IPS DF 19.7 (cell line): ENCODE measurements at places on chromosomes 2 and 18.

GRCh38 chr2:112897624-112897978 lies 13.4 kb upstream of the IL37 start:
- DNase-seq = no peak

GRCh38 chr18:74249181-74249968 lies 42.4 kb downstream of the CYB5A start:
- no peak for DNase-seq

- no peak for DNase-seq
Measured at GRCh38 chr18:75527848-75528685, 100.6 kb upstream of the SMIM21 start.

- DNase-seq = no peak
Measured at GRCh38 chr2:165899311-165899710, 54.3 kb downstream of the TTC21B start.

DNA sequence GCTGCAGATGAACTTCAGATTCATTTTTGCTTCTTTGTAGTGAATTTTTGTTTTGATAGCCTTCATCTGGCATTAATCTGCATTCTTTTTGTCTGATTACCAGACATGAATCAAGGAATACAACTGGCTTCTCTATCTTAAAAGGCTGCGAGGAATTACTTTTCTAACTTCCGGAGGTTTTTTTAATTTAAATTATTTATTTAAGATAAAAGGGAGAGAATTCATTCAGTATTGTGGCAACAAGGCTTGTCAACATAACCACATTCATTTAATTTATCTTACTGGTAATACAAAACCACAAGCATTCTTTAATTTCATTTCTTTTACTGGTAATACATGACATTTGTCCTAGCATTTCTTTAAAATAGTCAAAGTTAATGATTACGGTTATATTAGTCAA lies 36.0 kb downstream of the CSRNP3 start:
- no peak for DNase-seq

- no peak for DNase-seq
Measured at GRCh38 chr2:237309416-237309815, 104.5 kb downstream of the COL6A3 start.

GRCh38 chr18:71105078-71105819 lies 816.4 kb downstream of the SOCS6 start:
- no peak for DNase-seq

- DNase-seq = no peak
Measured at GRCh38 chr2:14647714-14648113, 15.2 kb downstream of the LRATD1 start.

DNA sequence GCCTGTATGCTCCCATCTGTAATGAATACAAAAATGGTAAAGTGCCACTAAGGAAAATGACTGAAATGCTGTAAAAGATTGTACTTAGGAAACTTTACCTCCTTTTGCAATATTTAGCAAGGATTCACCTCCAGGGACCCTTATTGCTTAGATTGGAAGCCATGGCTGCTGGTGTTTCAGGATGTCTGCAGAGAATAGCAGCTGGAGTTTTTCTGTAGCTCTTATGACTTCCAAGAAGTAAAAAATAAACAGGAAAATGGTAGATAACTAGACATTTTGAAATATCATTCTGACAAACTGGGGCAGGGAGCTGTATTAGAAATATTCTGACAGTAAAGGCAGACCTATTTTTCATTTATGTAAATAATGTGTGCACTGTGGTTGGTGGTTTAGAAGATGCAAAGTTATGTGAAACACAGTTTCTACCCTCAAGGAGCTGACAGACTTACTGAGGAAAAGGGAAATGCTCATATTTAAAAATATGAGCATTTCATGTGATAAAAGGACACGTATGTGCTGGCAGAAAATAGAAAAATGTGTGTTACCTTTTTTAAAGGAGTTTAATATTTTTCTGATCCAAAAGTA lies 224.9 kb upstream of the BOD1L2 start:
- no peak for DNase-seq

DNA sequence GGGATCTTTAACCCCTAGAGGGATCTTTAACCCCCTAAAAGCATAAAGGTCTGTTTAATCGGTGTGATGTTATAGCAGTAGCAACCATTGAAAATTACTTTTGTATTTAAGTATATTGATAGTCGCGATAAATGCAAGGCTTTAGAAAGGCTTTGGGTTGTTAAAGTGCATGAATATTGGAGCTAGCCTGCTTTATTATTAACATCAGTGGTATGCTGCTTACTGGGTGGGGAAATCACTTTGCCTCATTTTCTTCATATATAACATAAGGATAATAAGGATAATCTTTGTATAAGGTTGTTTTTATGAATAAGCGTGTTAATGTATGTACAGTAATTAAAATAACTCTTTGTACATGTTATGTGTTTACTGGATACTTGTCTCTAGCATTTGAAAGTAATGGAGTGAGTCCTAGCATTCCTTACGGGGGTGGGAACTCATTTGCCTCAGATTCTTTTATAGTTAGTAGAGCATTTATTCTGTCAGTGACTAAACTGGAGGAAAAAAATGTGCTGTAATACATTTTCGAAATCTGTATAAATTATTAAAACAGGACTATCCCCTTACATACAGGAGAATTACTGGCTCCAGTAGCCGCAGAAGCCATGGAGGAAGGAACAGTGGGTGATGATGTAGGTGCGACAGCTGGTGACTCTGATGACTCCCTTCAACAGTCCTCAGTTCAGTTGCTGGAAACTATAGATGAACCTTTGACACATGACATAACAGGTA lies 122.2 kb downstream of the BIRC6 start:
- DNase-seq = no peak

DNA sequence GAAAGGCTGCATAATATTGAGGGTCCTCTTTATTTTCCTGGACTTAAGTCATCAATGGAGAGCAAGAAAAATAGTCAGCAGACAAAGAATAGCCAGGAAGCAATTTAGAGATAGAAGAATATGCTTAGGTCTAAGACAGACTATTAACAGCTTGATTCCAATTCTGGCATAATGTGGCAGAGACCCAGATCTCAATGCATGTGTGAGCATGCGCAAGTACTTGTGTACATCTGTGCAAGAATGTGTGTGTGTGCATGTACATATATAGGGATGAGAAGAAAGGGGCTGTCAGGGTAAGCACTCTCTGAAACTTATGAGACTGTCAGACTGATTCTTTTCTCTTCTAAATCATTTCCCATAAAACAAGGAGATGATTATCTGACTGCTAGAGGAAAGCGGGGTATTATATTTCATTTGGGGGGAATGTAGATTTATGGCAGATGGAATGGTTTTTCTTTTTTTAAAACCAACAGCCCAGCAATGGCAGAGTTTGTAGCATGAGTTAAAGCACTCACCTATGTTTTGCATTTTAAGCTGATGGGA lies 381.3 kb upstream of the SPRED2 start:
- no peak for DNase-seq

DNA sequence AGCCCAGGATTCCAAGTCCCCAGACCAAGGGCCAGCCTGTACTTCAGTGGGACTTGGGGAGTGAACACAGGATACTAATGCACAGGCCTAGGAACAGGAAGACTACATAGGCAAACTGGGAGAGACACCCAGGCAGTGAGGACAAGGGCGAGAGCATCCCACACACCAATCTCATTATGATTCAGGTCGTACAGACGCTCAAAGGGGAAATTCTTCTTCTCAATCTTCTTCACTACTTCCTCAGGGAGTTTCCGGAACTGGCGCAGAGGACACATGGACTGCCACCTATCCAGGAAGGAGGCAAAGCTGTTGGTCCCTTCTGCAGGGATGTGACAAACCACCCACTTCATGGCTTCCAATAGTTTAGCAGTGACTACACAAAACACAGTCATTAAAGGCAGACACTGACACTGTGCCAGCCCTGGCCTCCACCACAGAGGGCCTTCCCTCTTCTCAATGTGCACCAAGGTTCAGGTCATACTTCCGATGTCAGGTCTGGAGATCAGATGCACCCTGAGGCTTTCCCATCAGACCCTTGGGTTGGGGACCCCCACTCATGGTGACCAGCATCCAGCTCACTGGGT lies 18.0 kb downstream of the SNRNP200 start:
- DNase-seq = no peak

- DNase-seq = no peak
Measured at GRCh38 chr2:10940596-10940995, 28.9 kb downstream of the KCNF1 start.

- DNase-seq = no peak
Measured at GRCh38 chr2:109614715-109615636, 812 bp downstream of the SOWAHC start.

GRCh38 chr2:176122683-176123410 lies at the start of gene HOXD9:
HOXD9 (plus strand) TSS chr2:176122719; CDS start chr2:176122769, 50 bp downstream.
- DNase-seq = no peak

GRCh38 chr2:152067823-152068222 lies 31.0 kb downstream of the CACNB4 start:
- DNase-seq = no peak

GRCh38 chr2:219772103-219772635 lies 144.7 kb downstream of the SLC4A3 start:
- DNase-seq = no peak
